ENCODE measurements at places on chromosomes 5 and 9.

GRCh38 chr5:14142202-14142826 lies 828 bp upstream of the TRIO start:
- DNase-seq = no peak

DNA sequence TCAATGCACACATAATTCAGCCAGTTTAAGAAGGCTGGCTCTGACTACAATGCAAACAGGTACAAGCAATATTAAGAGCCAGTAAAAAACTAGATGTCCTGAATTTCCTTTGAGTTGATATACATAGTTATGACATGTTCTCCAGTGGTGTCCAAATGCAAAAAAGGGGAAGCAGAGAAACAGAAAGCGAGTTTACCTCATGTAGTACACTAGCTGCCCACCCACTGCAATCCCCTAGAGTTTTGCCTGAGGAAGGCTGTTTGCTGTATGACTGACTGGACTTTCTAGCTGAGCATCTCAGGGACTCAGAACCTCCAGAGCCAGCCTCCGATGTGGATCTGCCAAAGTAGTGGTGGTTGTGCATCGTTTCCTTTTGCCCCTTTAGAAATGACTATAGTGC lies 44.8 kb upstream of the SLC1A3 start:
- DNase-seq = no peak

- no peak for DNase-seq
These were observed 59.5 kb downstream of the RORB start for GRCh38 chr9:74556685-74557084.

DNA sequence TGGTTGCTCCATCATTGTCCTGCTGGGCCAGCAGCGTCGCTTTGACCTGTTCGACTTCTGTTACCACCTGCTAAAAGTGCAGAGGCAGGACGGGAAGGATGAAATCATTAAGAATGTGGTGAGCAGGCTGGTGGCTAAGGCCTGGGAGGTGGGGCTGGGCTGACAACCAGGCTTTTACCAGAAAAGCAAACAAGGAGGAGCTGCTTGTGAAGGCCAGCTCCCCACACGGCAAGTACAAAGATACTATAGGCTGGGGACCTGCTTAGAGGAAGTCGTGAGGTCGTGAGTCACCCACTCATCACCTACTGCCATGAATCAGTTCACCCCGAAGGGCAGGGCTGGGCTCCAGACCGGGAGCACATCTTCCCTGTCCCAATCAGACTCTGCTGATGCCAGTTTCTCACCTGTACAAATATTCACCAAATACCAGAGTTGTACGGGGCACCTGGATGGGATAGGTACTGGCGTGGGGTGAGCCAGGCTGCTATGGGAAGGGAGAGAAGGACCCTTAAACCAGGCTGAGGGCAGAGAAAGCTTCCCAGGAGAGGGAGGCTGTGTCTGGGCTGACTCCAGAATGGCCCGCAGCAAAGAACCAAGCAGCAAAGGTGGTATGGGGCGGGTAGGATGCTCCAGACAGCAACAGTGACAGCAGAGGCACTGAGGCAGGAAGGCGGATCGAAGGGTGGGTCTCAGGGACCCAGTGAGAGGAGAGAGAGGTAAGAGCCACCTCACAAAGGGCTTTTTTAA lies 69.3 kb upstream of the NIPAL4 start:
- DNase-seq = no peak

DNA sequence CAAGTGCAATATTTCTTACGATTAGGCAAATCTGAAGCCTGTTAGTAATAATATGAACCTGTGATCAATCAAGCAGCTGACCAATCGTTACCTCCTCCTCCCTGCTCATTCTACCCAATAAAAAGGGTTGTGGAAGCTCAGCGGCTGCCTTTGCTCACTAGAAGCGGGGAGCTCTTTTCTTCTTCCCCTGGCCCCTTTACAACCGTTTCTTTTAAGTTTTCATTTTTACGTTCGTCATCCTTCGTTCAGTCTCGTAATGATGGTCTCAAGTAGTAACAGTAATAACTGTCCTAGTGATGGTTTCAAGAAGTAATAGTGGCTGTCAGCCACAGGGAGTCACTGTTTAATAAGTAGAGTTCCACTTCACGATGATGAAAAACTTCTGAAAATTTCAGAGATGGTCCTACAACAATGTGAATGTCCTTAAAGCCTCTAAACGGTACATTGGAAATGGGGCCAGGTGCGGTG lies 6.2 kb downstream of the UGT3A2 start:
- no peak for DNase-seq

GRCh38 chr9:120099065-120099464 lies 480.9 kb downstream of the CDK5RAP2 start:
- DNase-seq = no peak

DNA sequence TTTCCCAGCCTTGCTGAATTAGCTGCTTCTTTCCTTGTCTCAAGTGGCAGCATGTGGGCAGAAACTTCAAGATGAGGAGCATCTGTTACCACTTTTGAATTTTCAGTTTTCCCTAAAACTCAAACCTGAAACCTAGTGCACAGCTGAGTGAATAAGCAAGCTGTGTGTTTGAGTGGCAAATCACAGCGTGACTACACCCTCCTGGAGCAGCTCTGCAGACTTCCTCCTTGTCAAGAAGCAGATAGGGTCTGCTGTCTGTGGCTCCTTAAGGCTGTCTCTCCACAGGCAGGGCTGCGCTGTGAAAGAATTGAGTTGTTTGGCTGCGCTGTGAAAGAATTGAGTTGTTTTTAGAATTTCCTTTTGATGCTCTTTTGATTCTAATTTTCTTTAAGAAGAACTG lies 179.7 kb upstream of the HAPLN1 start:
- no peak for DNase-seq

DNA sequence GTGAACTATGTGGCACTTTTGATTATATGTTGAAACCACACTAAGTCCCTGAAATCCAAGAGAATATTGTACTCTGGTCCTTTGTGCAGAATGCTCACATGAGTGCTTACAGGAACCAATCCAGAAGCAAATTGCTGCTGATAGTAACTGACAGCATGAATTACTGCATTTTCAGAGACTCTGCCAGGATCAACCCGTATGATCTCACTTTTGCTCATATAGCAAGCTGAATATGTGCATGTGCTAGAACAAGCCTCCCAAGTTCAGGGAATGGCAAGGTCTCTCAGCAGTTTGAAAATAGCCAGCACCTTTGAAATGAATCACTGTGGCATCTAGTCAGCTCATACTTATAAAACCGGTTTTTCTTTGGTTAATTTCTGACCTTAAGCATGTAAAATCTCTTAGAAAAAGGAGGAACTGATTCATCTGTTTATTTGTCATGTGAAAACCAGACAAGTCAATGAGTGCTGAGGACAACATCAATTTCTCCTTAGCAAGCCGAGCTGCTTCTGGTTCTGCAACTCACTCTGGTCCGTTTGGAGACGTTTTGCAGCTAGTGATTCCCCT lies 215.7 kb upstream of the ELL2 start:
- DNase-seq = no peak

- DNase-seq = no peak
These were observed 133.4 kb downstream of the UGCG start for GRCh38 chr9:112029921-112030444.

DNA sequence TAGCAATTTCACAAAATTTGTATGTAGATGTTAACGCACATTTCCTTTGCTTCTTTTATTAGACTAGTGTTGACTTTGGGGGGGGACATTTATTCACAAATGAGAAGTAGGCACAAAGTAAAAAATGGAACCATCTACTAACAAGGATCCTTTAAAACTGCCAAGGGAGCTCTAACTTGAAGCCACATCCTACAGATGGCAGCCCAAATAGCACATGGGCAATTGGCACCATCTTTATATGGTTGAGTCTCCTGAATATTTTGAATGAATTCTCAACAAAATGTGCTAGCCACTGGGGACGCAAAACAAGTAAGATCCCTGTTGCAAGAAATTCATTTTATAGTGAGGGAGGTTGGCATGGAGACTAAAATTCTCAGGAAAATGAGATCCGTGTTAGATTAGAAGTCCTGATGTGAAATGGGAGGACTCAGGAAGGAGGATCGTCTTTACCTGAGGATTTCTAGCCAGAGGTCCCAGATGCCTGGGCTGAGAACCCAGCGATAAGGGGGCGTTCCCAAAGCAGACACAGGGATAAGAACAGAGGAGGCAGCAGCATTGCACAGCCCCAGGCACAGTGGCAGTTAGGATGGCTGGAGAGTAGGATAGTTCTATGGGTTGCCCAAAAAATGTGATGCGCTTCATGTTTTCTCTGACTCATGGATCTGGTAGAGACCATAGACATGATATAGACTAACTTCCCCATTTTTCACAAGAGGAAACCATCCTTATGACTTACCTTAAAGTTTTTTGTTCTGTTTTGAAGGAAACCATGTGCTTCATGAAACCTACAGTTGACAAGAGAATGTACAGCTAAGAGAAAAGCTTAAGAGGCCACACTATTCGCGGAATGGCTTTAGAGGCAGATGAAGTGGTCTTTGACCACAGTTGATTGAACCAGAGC lies 37.4 kb downstream of the C9orf152 start:
- DNase-seq = no peak

GRCh38 chr5:14266686-14267085 lies 123.5 kb downstream of the TRIO start:
- peak; percentile 55 for DNase-seq

- no peak for DNase-seq
These were observed 135.3 kb upstream of the RPS23 start for GRCh38 chr5:82413302-82414040.

DNA sequence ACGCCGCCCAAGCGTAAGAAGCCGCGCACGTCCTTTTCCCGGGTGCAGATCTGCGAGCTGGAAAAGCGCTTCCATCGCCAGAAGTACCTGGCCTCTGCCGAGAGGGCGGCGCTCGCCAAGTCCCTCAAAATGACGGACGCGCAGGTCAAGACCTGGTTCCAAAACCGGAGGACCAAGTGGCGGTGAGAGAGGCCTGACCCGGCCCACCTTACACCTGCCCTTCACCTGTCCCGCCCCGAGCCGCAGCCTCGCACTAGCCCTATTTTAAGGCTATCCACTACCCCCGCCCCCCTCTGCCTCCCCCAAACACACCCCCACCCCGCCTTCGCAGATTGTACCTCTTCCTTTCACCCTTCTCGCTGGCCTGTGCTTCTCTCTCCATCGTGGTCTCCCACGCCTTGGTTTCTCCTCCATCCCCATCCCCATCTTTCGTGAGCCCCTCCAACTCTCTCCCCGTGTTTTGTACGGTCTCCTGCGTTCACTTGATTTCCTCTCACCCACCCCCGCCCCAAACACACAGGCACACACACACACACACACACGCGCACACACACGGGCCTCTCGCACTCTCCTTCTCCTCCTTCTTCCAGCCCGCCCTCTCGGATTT lies 1.3 kb downstream of the TLX3 start:
- no peak for DNase-seq

- DNase-seq = no peak
These were observed 26.1 kb downstream of the MAP1B start for GRCh38 chr5:72133212-72133990.

- no peak for DNase-seq
These were observed 49.0 kb upstream of the SUSD3 start for GRCh38 chr9:93009337-93010015.

- DNase-seq = peak; percentile 53
These were observed 30.7 kb downstream of the IFNW1 start for GRCh38 chr9:21110708-21111576.

- DNase-seq = peak; percentile 58
These were observed 22.1 kb upstream of the LPCAT1 start for GRCh38 chr5:1545805-1546355.

GRCh38 chr5:167699432-167699831 lies 592.0 kb upstream of the WWC1 start:
- DNase-seq = no peak

- DNase-seq = no peak
These were observed 13.7 kb upstream of the GRIA1 start for GRCh38 chr5:153476767-153477166.

Measured in NCI-H526 (cell line).